Hematopoietic multipotent progenitor cell treated with erythropoietin and hydrocortisone succinate and interleukin-3 and kit ligand, for 8 days (in vitro differentiated cells): ENCODE measurements at places on chromosomes 3 and 15.

DNA sequence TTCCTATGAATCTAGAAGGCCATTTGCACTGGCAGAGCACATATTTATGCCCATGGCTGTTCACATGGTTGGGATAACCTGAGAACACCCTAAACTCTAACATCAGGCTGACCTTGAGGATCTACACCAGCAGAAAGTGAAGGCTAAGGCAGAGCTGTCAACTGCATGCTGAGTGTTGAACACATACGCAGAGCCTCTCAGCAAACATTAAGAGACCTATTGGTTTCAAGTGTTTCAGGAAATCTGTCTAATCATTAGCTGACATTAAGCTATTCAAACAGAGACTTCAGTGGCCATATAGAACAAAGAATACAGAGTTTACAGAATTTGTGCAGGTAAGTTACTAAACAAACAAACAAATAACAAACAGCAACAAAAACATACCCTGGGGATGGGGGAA lies 16.1 kb upstream of the SEC61A1 start:
- no peak for DNase-seq

DNA sequence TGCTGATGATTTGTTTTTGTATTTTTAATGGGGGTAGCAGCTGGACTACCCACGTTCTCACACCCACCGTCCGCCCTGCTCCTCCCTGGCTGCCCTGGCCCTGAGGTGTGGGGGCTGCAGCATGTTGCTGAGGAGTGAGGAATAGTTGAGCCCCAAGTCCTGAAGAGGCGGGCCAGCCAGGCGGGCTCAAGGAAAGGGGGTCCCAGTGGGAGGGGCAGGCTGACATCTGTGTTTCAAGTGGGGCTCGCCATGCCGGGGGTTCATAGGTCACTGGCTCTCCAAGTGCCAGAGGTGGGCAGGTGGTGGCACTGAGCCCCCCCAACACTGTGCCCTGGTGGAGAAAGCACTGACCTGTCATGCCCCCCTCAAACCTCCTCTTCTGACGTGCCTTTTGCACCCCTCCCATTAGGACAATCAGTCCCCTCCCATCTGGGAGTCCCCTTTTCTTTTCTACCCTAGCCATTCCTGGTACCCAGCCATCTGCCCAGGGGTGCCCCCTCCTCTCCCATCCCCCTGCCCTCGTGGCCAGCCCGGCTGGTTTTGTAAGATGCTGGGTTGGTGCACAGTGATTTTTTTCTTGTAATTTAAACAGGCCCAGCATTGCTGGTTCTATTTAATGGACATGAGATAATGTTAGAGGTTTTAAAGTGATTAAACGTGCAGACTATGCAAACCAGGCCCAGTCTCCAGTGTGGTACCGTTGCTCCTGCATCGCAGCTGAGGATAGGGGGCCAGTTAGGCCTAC lies 1.4 kb upstream of the FES start:
- DNase-seq = no peak

DNA sequence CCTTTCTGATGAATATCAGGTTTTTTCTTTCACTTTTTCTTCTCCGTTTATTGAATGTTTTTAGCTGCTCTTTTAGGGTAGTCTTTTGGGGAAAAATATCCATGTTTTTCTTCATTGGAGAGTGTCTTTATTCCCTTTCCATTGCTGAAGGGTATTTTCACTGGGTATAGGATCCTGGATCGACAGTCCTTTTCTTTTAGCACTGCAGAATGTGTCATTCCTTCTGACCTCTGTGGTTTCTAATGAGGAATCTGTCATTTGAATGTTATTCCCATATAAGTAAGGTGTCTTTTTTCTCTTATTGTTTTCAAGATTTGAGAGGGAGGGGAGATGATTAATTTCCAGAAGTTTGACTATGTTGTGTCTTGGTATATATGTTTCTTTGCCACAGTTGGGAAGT lies 96.8 kb downstream of the BBX start:
- DNase-seq = no peak

DNA sequence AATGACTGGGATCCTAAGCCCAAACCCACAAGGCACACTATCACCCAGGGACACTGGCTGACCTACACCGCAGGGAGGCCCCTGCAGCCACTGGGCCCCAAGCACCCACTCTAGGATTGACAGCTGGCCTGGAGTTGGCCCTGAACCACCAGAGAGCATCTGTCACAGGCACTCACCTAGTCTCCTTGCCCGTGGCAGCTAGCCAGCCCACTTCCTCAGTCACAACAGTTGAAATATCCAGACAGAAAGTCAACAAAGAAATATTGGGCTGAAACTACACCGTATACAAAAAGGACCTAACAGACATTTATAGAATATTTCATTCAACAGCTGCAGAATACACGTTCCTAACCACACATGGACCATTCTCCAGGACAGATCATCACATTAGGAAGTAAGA lies 5.2 kb upstream of the SPINK8 start:
- DNase-seq = no peak

GRCh38 chr15:69474291-69474690 lies 21.7 kb downstream of the RPLP1 start:
- DNase-seq = no peak

GRCh38 chr3:170768334-170768801 lies 101.6 kb downstream of the RPL22L1 start:
- peak; percentile 74 for DNase-seq

- no peak for DNase-seq
Observed at GRCh38 chr15:78075490-78076230, 1.9 kb downstream of the TBC1D2B start.

- DNase-seq = no peak
Observed at GRCh38 chr15:92068121-92068520, 214.6 kb downstream of the SLCO3A1 start.

DNA sequence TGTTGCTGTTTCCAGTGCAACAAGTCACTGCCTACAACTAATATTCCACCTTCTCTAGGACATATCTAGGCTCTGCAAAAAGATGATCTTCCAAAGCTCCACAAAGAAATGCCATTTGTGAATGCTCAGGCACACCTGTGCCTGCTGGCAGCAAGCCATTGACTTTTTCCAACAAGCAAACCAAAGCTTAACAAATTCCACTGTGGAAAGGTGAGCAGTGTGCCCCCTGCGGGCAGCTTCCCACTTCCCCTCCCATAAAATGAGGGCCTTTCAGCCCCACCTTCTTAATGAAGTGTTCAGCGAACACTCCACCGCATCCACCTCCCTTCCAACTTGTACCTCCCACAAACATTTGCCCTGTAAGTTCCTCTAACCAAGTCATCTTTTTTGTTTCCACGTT lies 157.5 kb upstream of the SLC24A5 start:
- DNase-seq = no peak

DNA sequence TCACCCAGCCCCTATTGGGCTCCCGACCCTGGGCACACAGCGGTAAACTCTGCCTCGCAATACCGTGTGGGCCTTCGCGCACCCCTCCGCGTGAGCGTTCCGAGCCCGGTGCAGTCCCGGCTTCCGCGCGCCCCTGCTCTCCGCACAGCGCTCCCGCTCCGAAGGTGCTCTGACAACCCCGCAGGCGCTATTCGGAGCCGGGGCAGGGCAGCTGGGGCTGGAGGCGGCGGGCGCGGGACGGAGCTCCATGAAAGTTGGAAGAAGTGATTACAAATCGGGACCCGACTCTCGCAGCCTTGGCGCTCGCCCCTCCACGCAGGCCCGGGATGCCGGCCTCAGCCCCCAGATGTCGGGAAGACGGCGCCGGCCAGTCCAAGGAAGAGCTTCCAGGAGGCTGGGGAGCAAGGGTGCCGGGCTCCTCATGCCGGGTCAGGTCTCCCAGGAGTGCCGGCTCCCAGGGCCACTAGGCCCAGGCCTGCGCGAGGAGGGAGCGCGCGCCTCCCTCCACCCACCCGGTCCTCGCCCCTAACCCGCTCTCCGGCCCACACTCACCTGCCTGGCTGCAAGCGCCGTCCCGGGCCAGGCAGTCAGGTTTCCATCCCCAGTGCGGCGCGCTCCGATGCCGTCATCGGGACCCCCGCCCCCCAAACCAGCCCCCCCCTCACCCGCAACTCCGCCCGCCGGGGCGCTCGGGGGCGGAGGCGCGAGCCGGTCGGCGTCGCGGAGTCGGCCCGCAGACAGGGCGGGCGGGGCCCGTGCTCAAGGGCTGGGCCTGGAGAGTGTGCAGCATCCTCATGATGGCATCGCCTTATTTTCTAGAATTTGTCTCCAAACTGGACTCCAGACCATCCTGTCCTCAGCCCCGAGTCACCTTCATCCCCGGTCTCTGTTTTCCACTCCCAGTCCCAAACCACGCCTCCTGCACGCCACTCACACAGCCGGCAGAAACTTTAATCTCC lies at the start of gene KIF7:
KIF7 (minus strand) TSS at position 621 of the 959 bp plus-strand sequence. CDS start 2,537 bp downstream, outside the sequence.
- no peak for DNase-seq

DNA sequence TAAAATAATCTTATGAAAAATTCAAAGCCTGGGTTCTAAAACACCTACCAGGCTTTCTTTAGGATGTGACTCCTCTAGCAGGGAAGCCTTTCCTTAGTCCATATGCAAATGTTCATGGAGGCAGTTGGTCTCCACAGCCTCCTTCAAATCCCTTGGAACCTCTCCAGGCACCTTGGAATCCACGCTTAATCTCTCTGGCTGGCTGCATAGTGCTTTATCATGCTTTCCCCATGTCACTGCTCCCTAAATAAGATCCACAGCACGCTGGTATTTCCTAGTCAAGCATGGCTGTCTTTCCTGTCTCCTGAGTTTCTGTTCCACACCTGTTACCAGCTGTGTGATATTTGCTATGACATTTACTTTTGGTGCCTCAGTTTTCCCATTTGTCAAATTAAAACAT lies 71.3 kb downstream of the CLSTN2 start:
- no peak for DNase-seq

- no peak for DNase-seq
Observed at GRCh38 chr15:43406189-43406588, 35.3 kb downstream of the TUBGCP4 start.

DNA sequence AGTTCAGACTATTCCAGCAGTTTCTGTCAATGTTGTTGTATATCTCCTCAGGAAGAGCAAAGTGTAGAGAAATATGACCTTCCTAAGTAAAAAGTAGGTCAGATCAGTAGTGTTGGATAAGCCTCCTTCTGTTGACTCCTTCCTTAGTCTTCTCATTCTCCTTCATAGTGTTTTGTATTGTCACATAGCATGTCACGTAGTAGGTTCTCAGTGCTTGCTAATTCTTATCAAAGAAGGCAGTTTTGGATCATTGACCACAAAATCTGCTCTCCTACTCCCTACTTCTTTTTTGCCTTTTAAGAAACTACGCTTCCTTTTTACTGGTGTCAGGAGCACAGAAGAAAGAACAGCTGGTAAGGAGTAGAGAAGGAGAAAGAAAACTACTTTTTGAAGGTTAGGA lies 1.0 kb upstream of the MGA start:
- DNase-seq = peak; percentile 37

DNA sequence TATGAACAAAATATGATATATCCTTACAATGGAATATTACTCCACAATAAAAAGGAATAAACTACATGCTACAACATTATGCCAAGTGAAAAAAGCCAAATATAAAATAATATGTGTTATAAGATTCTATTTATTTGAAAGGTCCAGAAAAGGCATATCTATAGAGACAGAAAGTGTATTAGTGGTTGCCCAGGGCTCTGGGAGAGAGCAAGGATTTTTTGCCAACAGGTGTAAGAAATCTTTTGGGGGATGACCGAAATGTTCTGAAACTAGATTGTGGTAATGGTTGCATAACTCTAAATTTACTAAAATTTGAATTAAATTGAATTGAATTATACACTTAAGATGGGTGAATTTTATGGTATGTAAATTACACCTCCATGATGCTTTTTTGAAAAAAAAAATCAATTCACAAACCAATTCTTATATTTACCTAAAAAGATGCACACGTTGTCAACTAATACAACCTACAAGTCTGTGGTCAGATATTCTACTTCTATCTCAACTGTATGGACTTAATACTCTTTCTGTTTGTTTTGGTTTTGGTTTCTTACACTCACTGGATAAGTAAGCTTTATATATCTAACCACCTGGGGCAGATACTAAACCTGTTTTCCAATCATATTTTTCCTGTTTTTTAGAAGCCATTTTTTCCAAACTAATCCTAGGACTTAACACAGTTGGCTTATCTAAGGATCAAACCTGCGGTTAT lies 75.8 kb downstream of the FBN1 start:
- no peak for DNase-seq

GRCh38 chr3:14636496-14637087 lies 15.0 kb upstream of the CCDC174 start:
- DNase-seq = no peak

DNA sequence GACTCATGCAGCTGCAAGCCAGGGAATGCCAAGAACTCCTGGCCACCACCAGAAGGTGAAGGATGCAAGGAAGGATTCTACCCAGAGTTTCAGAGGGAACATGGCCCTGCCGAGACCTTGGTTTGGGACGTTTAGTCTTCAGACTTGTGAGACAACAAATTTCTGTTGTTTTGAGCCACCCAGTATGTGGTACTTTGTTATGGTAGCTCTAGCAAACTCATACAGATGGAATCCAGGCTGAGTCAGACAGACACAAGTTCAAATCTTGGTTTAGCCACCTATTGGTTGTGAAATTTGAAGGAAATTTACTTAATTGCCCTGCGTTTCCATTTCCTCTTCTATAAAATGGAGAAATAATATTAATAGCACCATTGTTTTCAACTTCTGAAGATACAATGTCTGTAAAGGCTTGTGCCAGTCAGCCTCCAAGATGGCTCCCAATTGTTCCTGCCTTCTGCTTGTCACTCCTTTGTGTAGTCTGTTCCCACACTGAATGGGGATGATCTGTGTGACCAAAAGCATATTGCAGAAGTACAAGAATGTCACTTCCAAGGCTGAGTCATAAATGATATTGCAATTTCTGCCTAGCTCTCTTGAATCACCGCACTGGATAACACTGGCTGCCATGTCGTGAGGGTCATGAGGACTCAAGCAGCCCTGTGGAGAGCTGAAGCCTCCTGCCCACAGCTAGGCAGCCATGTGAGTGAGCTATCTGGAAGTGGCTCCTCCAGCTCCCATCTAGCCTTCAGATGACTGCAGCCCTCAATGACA lies 223.5 kb upstream of the PROK2 start:
- no peak for DNase-seq

- no peak for DNase-seq
Observed at GRCh38 chr3:177294221-177294620, 96.9 kb upstream of the TBL1XR1 start.

- no peak for DNase-seq
Observed at GRCh38 chr3:45140141-45140769, 5.9 kb downstream of the CDCP1 start.

GRCh38 chr3:113948015-113948917 lies 453 bp downstream of the ZDHHC23 start:
- DNase-seq = peak; percentile 11

GRCh38 chr3:126147147-126147931 lies 33.0 kb downstream of the ALDH1L1 start:
- DNase-seq = no peak

- no peak for DNase-seq
Observed at GRCh38 chr15:62889734-62890505, 152.6 kb upstream of the TPM1 start.
